Dermis microvascular lymphatic vessel endothelial cell (primary cell): ENCODE measurements at places on chromosomes 7 and 10.

GRCh38 chr10:63337455-63338251 lies 128.1 kb downstream of the JMJD1C start:
- no peak for DNase-seq

- peak; percentile 57 for DNase-seq
Observed at GRCh38 chr10:99612167-99612831, 7.9 kb downstream of the SLC25A28 start.

- DNase-seq: no peak
Observed at GRCh38 chr10:70680899-70681730, 8.8 kb downstream of the ADAMTS14 start.

- DNase-seq: no peak
Observed at GRCh38 chr7:136070736-136071505, 93.8 kb upstream of the MTPN start.

- DNase-seq: peak; percentile 64
Observed at GRCh38 chr10:90960355-90960814, 39.5 kb upstream of the ANKRD1 start.

GRCh38 chr10:11472158-11472753 lies 139.2 kb downstream of the USP6NL start:
- peak; percentile 23 for DNase-seq

- no peak for DNase-seq
Observed at GRCh38 chr7:16135658-16136057, 285.7 kb downstream of the CRPPA start.

GRCh38 chr10:79446758-79447084 lies 1.3 kb upstream of the ZCCHC24 start:
- DNase-seq: no peak

GRCh38 chr10:29150010-29150409 lies 138.9 kb upstream of the LYZL1 start:
- DNase-seq: peak; percentile 25

- peak; percentile 0 for DNase-seq
Observed at GRCh38 chr10:2392145-2392812, 655.0 kb upstream of the ADARB2 start.

- no peak for DNase-seq
Observed at GRCh38 chr7:138354066-138354465, 106.0 kb upstream of the TRIM24 start.

GRCh38 chr10:30558411-30558810 lies 71.1 kb downstream of the LYZL2 start:
- DNase-seq: no peak

- DNase-seq: no peak
Observed at GRCh38 chr10:10293041-10293440, 724.6 kb upstream of the CELF2 start.

GRCh38 chr10:77553311-77553710 lies 84.3 kb downstream of the KCNMA1 start:
- DNase-seq: no peak

- DNase-seq: no peak
Observed at GRCh38 chr7:158025686-158026600, 561.7 kb downstream of the PTPRN2 start.

DNA sequence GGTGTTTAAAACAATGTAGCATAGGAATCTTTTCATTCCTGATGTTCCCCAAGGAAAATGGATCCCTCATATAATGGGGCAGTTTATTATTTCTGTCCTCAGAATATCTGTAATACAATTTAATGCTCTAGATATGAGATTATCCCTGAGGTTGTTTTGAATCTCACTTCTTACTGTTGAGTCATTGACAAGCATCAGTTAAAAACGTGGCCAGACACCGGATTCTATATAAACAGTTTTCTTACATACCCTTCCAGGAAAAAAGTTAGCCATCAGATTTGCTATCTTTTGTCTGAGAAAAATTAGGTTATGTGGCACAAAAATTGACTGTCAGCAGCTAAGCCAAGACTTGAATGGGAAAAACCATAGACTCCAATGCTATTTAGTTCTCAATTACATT lies 539.8 kb upstream of the CELF2 start:
- DNase-seq: no peak

DNA sequence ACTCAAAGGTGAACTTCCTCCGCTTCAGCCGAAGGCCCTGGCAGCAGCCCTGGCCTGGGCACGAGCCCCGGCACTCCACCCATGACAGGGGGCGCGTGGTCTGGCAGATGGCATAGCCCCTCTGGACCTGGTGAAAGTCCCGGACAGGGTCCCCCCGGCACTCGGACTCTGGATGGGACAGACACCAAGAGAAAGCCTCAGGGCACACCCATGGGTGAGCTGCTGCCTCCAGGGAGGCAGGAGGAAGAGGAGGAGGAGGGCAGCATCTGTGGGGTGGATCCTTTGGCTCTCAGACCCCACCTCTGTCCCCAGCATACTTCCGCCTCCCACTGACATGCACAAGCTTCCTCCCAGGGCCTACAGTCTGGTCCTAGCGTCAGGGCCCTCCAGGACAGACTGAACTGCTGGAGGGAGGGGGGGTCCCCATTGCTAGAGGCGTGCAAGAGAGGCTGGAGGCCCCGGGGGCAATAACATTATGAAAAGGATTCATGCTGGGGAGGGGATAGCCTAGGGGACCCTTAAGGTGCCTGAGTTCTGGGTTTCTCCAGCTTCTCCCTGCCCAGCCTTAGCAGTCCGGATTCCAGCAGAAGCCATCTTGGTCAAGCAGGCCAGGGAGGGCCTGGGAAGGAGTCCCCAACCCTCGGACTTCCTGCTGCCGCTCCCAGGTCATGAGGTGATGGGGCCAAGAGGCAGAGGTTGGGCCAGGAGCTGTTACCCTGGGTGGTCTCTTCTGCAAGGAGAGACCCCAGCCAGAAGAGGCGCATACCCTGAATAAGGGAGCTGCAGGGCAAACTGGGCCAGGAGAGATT lies 169.3 kb downstream of the LCOR start:
- DNase-seq: no peak

DNA sequence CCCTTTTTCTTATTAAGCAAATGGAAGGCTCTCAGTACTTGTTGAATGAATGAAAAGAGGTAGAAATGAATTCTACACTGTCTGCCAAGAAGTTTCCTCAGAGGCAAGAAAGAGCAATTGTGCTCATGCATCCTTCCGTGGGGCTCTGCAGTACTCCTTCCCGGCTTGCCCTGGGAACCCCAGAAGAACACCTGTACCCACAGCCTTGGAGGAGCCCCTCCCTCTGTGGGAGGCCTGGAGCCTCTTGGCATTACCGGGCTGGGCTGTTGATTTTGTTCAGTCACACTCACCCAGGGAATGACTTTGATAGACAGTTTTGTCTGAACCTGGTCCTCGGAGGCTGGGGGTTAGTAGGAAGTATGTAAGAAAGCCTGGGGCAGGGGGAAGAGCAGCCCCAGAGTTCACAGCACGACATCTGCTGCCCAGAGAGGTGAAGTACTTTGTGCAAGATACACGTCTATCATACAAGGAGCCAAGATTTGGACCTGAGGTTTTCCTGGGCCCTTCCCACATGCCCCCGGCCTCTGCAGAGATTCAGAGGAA lies 134.8 kb upstream of the GDF10 start:
- no peak for DNase-seq

GRCh38 chr10:101752241-101752640 lies 23.7 kb downstream of the FGF8 start:
- DNase-seq: no peak

DNA sequence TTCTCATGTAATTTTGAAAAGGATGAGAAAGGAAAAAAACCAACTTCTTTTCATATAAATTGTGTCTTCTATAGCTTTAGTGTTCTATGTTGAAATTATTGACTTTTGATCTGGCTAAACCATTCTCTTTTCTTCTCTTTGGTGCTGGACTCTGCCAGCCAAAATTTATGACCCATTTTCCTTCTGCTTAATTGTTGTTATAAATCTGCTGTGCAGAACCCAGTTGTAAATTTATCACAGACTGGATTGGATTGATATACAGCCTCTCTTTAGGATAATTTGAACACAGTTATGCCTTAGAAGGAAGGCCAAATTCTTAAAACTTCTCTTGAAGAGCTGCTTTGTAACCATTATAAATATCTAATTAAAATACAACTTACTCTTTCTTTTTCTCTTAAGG lies 93.8 kb downstream of the PARP12 start:
- no peak for DNase-seq

DNA sequence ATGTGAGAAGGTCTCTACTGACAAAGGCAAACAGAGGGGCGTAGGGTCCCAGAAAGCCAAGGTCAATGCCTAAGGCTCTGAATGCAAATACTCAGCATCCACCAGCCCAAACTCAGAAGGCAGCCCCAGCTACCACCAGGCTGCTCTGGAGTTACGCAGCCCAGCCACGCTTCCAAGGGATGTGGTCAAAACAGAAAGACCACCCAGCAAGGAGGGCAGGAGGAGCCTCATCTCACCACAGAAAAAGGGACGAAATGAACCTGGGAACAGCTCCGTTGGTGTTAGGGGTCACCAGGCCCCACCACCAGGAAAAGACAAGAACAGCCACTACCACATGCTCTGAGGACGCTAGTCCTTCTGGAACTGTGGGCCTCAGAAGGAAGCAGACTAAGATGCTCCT lies 65.1 kb downstream of the CTBP2 start:
- DNase-seq: no peak

DNA sequence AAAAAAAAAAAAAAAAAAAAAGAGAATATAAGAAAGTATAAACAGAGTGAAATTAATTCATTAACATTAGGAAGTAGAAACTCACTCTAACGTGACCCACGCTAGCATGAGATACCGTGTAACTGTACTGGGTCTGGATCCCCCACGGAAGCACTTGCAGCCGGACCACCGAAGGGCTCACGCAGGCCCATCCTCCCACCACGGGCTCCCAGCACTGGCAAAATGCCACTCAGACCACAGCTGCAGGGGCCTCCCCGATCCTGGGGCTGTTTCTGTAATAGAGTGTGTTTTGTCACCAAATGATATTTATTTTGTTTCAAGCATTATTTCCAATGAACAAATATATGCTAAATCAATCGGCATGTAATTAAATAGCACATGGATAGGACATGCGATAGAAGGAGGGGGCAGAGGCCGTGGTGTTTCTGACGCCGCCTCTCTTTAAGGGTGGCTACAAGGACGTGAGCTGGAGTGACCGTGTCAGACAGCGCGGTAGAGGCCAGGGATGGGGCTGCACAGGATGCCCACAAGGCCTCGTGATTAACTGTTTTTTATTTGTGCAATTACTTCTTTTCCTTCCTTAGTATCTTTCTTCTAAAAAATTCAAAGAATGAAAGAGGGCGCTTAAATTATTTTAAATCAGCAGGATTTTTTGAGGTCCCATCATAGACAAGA lies 568.5 kb downstream of the PTPRN2 start:
- DNase-seq: no peak

DNA sequence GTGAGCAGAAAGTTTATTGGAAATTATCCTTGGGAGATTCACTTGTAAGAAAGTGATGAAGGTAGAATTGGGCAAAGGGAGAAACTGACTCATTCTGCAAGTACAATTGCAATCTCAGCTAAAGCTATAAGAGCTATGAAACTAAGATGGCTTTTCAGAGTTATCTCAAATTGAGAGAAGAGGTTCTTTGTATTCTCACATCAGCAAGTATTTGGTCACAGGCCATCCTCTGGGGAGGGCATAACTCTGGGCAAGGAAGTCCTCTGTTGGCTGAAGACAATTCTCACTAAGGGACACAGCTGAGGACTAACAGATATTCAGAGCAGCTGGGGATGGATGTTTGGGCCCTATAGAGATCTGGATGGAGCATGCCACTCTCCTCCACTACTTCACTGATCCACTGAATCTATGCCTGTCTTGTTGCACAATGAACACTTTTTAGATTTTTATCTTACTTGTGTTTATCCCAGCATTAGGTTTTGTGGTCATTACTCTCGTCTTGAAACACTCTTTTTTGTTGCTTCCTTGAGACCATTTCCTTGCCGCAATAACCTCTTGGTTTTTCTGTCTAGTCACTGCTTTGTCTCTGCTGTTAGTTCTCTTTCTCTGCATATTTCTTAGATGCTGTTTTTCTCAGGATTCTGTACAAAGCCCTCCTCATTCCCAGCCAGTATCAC lies 115.1 kb downstream of the GNAI1 start:
- DNase-seq: no peak

DNA sequence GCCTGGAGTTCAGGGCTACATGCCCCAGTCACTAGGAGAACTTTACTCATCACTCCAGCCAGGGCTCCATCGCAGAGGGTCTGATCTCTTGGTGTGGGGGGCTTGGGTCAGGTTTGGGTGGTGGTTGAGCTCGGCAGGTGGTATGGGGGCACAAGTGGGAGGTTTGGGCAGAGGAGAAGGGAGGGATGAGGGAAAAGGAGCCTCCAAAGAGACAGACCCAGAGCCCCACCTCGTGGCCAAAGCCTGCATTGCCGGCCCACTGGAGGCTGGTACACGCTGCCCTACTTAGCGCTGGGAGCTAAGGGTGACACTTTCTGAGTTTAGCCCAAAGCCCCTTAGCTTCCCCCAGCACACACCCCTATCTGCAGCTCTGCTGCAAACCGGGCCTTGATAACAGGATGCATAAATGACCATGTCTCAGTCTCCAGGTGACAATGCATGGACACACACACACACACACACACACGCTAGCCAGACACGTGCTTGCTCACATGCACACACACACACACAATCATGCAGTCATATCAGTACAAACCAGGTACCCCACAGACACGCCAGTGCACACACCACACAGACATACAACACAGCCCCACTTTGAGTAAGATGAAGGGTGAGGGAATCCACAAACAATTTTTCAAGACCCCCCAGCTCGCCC lies 14.7 kb downstream of the LZTS2 start:
- DNase-seq: peak; percentile 64

GRCh38 chr10:104246976-104247375 lies 7.7 kb upstream of the GSTO1 start:
- DNase-seq: no peak

- no peak for DNase-seq
Observed at GRCh38 chr10:70772627-70773026, 12.6 kb downstream of the TBATA start.
